ENCODE measurements at places on chromosomes 1 and 21.
A peak's percentile ranks its signal among the peaks of the same experiment; 100 is the strongest.

- DNase-seq: no peak
Measured at GRCh38 chr1:221873673-221874072, 131.8 kb upstream of the DUSP10 start.

GRCh38 chr1:67084765-67085318 lies 30.9 kb upstream of the SLC35D1 start:
- no peak for DNase-seq

GRCh38 chr1:247337250-247337746 lies 5.6 kb upstream of the ZNF496 start:
- no peak for DNase-seq

DNA sequence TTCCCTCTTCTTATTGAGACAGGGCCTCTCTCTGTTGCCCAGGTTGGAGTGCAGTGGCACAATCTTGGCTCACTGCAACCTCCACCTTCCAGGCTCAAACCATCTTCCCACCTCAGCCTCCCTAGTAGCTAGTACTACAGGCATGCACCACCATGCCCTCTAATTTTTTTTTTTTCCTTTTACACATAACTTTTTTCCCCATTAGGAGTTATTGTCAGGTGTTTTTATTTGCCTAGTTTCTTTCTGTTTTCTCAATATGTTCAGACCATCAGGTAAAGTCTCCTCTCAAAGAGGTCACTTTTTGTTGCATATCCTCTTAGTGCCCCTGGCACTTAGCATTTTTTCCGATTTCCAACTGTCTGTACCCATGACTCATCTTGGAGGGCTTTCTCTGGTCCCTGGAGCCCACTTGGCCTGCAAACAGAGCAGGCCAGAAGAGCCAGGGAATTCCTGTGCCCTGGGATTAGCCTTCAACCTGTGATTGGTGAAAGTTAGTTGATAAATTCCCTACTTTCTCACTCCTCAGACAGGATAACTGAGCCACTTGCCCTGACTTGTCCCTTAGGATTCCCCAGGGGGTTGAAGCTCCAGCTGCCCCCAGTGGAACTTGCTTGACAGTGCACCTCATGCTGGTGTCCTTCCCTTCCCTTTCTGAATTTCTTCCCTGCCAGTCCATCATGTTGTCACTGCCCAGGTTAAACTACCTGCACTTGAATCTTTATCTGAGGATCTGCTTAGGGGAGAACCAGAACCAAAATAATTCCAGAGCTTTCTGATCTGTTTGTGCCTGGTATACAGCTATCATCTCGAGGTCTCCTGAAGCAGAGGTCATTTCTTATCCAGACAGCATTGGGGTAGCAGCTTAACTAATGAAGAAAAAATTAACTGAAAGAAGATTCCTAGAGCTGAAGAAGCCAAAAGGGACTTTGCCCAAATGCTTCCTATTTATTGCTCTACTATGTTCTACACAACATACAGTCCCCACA lies 2.4 kb downstream of the NTPCR start:
- no peak for DNase-seq

DNA sequence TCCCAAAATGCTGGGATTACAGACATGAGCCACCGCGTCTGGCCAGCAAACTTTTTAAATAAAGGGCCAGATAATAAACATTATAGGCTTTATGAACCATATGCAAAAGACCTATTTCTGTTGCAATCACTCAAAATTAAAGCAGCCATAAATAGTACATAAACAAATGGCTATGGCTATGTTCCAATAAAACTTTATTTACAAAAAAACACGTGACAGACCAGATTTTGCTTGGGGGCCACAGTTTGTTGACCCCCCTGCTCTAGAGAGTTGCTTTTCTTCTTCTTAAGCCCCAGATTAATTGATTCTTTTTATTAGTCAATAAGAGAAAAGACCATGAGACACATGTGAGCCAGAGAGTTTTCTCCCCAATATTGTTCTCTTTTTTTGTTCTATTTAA lies 138.3 kb downstream of the MACF1 start:
- DNase-seq: no peak

GRCh38 chr1:27544834-27545233 lies 54.9 kb upstream of the WASF2 start:
- DNase-seq: no peak

- DNase-seq: no peak
Measured at GRCh38 chr1:3067301-3067670, 1.7 kb upstream of the PRDM16 start.

GRCh38 chr1:8423692-8424538 lies 106.0 kb downstream of the SLC45A1 start:
- DNase-seq: no peak

- DNase-seq: no peak
Measured at GRCh38 chr1:71743862-71744261, 538.5 kb downstream of the NEGR1 start.

DNA sequence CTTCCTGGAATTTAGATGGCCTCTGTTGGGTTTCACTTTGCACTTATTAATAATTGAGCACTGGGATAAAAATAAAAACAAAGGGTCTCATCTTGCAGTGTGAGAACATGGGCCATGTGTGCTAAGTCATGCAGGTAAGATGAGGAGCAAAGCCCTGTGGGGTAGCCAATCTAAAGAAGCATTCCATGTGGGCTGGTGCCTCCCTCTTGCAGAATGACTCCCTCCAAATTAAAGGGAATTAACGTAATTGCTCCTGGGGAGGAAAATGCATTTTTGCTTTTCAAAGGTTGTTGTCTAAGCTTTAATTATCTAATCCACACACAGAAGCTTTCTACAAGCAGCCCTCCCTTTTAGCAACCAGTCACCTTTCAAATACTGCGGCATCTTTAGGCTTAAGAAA lies 69.8 kb downstream of the CDC14A start:
- DNase-seq: no peak

- no peak for DNase-seq
Measured at GRCh38 chr1:193338194-193338593, 151.8 kb upstream of the B3GALT2 start.

DNA sequence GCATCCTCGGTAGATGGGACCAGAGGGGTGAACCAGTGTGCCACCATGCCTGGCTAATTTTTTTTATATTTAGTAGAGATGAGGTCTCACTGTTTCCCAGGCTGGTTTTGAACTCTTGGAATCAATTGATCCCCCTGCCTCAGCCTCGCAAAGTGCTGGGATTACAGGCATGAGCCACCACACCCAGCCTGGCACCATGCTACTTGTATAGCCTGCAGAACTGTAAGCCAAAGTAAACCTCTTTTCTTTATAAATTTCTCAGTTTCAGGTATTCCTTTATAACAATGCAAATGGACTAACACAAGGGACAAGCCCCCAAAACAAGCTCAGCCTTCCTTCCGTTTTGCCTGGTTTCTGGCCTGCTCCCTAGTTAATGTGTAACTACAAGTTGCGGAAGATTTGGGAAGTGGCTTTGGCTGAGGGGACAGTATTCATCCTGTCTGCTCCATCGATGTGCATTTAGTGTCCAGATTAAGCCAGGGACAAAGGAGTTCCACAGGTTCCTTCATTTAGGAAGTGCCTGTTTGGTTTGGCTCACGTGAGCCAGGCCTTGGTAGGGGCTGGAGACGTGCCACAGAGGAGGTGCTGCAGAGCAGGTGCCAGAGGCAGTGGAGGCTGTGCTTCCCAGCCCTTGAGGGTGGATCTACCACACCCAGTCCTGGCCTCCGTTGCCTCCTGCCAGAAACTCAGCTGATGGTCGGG lies 4.4 kb downstream of the AVPR1B start:
- no peak for DNase-seq

DNA sequence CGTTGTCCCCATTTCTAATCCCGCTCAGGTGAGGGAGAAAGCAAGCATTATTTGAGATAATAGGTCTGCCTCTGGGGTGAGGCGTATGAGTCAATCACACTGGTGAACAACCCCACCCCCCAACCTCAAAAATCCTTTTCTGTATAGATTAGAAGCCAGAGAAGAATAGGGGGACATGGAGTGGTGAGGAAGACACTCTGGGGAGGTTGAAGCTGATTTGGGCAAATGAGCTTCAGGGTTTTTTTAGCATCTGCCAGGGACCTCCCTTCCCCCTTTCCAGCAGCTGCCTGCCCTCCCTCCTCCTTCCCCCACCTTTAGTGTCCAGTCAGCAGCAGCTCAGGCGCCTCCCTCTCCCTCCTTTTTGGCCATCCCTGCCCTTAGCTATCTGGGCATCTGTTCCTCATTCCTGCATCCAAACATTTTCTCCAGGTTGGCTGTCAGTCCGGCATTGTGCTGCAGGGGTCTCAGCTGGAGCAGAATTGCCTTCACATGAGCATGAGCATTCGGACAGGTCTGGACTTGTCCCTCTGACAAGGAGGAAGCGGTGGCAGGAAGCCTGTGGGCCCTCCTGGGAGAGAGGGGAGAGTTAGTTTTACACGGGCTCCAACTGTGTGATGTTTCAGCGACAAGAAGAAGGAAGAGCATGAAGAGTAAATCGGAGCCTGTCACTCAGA lies 30.8 kb upstream of the PTGFRN start:
- peak; percentile 3 for DNase-seq

GRCh38 chr1:163730411-163730821 lies 408.7 kb downstream of the NUF2 start:
- no peak for DNase-seq

DNA sequence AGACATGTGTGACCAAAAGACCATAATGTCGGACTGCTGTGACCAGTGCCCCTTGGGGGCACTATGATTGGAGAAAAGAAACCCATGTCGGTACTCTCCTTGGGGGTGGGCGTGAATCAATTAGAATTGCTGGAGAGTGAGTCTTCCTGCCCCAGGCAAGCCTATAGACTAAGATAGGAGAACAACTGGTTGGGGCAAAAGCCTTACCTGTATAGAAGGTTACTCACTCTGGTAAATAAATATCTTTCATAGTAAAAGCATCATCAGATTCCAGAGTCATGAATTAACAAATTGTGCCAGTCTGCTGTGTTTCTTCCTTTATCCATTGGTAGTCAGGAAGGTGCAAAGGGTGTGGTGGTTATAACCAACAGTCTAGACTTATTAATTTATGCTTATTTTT lies 2.9 kb upstream of the PTGFRN start:
- no peak for DNase-seq

- no peak for DNase-seq
Measured at GRCh38 chr21:17759511-17760178, 59.5 kb downstream of the C21orf91 start.

- DNase-seq: no peak
Measured at GRCh38 chr1:232555494-232556210, 74.3 kb downstream of the SIPA1L2 start.

DNA sequence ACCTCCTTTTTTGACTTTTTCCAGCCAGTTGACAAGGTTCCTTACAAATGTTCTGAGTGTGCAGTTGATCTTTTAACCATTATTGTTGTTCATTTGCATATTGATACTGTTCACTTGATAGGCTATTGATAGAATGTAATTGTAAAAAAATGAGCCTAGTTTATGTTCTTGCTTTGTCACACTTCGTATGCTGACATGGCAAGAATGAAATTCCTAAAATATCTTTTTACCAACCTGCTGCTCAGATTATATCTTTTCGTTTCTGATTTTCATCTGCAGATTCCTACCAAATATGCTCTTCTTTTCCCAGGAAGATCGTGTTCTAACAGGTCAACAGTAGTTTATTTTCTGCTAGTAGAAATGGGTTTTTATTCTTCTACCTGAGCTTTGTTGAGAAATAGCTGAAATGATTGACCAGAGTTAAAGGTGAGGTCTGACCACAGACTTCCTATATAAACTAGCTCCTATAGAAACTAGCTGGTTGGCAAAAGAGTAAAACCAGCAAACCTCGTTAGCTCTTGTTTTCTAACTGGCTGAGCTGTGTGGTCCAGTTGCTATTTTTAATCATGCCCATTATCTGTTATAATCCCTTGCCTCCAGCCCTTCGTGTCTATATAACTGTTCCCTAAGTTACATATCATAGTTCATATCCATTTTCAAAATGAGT lies 174.8 kb downstream of the HS2ST1 start:
- no peak for DNase-seq

GRCh38 chr1:198637157-198637556 lies 1.7 kb upstream of the PTPRC start:
- no peak for DNase-seq

DNA sequence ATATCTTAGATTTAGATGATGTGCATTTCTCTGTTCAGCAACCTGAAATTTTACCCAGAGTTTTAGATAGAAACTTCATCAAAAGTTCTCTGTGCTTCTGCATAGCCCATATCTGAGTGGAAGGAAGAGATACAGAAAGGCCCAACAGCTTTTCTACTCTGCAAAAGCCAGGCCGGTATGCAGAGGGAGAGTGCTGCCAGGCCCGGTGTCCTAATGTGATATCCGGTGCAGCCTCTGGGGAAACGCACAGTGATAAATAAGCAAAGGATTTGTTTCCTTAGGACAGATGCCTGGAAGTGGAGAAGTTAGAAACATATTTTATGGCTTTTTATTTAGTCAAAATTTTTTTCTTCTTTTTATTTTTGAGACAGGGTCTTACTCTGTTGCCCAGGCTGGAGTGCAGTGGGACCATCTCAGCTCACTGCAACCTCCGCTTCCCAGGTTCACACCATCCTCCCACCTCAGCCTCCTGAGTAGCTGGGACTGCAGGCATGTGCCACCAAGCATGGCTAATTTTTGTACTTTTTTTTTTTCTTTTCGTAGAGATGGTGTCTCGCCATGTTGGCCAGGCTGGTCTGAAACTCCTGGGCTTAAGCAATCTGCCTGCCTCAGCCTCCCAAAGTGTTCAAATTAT lies 145.8 kb downstream of the PATJ start:
- no peak for DNase-seq

DNA sequence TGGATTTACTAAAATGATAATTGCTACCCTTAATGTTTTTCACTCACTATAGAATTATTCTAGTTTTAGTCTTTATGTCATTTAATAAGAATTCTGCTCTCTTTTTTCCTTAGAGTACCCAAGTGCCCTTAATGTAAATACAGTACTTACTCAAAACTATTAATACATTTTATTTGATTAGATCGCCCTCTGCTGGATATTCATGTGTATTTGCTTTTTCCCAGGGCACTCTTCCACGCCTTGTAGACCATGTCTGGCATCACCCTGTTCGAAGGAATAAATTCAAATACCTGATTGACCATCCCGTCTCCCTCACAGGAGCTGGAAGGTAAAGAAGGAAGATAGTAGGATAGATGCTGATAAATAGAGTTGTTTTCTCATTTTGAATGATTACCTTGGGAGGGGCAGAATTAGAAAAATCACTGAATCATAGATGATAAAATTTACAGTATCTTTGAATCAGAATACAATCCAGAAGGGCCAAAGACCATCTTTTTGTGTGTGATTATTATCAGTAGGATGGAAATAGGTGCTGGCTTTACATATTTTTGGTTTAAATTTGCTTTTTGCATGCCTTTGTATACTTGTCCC lies 4.1 kb downstream of the AXDND1 start:
- peak; percentile 45 for DNase-seq

GRCh38 chr1:212699104-212699624 lies 476 bp downstream of the BATF3 start:
- DNase-seq: no peak

GRCh38 chr1:147851149-147851548 lies 51.4 kb upstream of the GJA8 start:
- no peak for DNase-seq
